Endothelial cell of umbilical vein (primary cell): ENCODE measurements at places on chromosomes 13 and 19. TPM values are rescaled to one million over a fixed set of nuclear protein-coding genes. Genes with fewer than 3 reads are reported as not detected.

DNA sequence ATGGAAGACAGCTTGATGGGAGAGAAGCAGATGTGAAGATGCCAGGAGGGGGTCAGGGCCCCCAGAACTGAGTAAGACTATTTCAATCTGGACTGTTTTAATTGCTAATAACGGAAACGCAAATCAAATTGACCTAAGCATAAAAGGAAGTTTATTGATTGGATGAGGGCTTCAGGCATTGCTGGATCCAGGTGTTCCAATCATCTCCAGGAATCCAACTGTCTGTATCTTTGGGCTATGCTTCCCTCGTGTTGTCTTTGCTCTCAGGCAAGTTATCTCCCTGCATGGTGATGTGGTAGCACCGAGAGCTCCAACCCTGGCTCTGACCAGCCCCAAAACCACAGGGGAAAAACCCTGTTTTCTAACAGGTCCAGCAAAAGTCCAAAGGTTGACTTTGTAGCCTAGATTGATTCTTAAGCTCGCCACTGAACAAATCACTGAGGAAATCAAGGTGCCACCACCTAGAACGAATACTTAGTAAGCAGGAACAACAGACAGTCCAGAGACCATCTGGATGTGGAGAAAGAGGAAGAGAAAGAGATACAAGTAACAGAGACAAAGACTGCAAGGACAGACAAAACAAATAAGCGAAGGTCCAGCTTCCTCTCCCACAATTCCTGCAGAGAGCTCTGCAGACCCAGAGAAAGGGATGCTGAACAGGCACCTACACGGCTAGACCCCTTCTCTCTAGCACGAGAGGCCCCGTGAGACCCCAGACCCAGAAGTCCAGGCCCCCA lies 1.2 kb upstream of the C19orf81 start:
- H3K27ac ChIP-seq, result no peak overlapping the region
- no peak overlapping the region for H3K4me3 ChIP-seq
- no peaks in the 10 kb centered on the region for H3K4me1 ChIP-seq
- no peaks in the 10 kb centered on the region for H3K36me3 ChIP-seq
- H3K27me3 ChIP-seq, result no peaks in the 10 kb centered on the region
- DNase-seq, result no peak

GRCh38 chr13:92560883-92561282 lies 665.7 kb upstream of the GPC6 start:
- no peak overlapping the region for H3K4me3 ChIP-seq
- H3K27me3 ChIP-seq, result no peaks in the 10 kb centered on the region
- H3K4me1 ChIP-seq, result no peaks in the 10 kb centered on the region
- no peak for DNase-seq

DNA sequence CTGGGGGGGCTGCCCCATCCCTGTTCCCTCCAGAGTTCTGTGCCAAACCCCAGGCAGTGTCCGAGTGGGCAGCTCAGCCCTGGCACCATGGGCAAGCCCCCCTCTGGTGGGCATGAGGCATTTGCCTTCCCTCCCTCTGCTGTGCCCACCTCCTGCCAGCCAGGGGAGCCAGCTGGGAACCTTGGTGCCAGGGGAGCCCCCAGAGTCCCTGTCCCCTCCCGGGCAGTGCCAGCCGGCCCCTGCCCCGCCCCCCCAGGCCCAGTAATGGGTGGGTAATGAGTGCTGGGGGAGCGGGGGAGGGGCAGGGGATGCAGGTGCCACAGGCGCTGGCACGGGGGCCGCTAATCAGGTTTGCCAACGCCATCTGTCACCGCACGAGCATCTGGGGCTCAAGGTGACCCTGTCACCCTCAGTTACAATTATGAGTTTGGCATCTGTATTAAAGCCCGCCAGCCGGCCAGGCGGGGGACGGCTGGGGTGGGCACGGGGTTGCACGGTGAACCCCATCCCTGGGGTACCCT lies 5.9 kb downstream of the DAND5 start:
- no peak for DNase-seq
- no peaks in the 10 kb centered on the region for H3K27me3 ChIP-seq
- H3K36me3 ChIP-seq, result no peaks in the 10 kb centered on the region
- no peak overlapping the region for H3K27ac ChIP-seq
- no peak overlapping the region for H3K4me3 ChIP-seq

DNA sequence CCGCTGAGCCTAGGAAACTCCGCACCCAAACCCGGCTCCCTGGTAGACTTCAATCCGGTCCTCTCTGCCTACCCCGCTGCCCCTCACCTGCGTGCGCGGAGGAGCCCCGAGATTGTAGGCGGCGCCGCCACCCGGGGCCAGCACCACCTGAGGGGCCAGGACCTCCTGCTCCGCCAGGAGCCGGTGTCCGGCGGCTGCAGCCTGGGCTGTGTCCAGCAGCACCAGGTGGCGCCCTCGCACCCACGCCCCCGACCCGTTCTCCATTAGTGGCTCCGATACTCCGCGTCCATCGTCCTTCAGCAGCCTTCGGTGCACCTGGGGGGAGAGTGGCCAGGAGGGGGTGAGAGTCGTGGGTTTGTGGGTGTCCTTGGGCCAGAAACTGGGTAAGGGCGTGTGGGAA lies 18.5 kb downstream of the MAN2B1 start:
- H3K27me3 ChIP-seq, result no peaks in the 10 kb centered on the region
- no peaks in the 10 kb centered on the region for H3K36me3 ChIP-seq
- no peaks in the 10 kb centered on the region for H3K4me1 ChIP-seq
- no peak for DNase-seq

ZNF345 gene
- 3.4 and 3.8 TPM in 2 replicates for total RNA-seq
